Testis (tissue), 5 donors: ENCODE measurements at places on chromosomes 7 and 10. TPM values are rescaled to one million over a fixed set of nuclear protein-coding genes. Genes with fewer than 3 reads are reported as not detected.

The CRYGN gene
- 1.7 TPM for total RNA-seq

The FAM25G gene
- 3.9 TPM for total RNA-seq

The CNNM1 gene
- 51.9 TPM for total RNA-seq

The UBE2D1 gene
- total RNA-seq = 13.1 TPM

The TMEM140 gene
- total RNA-seq = 5.1 TPM

The ASZ1 gene
- total RNA-seq = 27.6 TPM

GRCh38 chr7:25122373-25122772 lies 2.7 kb downstream of the CYCS start:
- no peak for DNase-seq
- peaks cover 6% of the 10 kb centered on the region for H3K4me1 ChIP-seq
- no peaks in the 10 kb centered on the region for H3K27me3 ChIP-seq
- H3K36me3 ChIP-seq = no peaks in the 10 kb centered on the region

DNA sequence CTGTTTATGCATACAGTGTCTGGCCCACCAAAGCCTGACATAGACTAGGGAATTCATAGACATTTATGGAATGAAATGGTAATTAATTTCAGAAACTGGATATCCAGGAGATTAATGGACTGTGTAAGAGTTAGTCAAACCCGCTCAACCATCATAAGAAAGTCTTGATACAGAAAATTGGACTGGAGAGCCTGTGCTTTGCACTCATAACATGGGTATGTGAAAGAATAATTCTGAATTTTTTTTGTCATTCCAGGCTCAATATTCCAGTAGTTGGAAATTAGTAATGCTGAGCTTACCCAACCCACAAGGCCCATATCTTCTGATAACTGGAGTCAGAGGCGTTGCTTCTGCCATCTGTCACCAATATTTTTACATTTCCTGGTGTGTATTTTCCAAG lies 799.7 kb upstream of the IGFBP3 start:
- H3K4me3 ChIP-seq = no peak overlapping the region
- H3K4me1 ChIP-seq = no peaks in the 10 kb centered on the region
- H3K27ac ChIP-seq = no peak overlapping the region
- H3K27me3 ChIP-seq = no peaks in the 10 kb centered on the region

DNA sequence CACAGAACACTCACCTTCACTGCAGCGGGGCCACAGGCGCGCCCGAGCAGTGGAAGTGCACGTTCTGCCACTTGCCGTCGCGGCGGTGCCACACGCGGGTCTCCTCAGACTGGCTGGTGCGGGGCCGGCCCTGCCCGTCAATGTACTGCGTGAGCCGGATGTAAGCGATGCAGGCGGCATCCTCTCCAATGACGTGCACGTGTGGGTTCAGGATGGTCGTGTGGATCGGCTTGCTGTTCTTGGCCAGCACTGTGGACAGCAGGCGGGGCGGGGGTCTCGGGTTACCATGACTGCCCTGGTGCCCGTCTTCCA lies 19.2 kb downstream of the YKT6 start:
- DNase-seq = no peak
- no peak overlapping the region for H3K4me3 ChIP-seq
- H3K27ac ChIP-seq = no peak overlapping the region

DNA sequence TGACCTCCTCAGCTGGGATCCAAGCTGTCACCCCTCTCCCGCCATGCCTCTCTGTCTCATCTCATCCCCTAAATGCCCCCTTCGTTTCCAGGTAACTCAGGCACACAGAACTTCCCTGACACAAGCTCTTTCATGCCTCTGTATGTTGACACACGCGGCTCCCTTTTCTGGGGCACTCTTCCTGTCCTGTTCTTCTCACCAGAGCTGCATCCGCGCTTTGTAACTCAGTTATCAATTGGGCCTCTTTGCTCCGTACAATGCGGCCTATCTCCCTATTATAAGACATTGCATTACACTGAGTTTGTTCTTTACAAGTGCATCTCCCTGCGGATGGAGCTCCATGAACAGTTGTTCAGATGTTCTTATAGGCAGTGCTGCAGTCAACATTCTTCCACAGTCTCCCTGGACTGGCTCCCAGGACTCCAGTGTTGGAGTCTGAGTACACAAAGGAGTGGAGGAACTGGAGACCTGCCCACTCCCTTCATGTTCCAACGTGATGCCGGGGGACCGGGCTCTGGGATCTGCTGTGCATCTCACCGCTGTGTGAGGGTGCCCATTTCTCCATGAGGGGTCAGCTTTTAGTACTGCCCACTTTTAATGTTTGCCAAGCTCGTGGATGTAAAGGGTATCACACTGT lies 56.9 kb upstream of the TNS3 start:
- peaks cover 12% of the 10 kb centered on the region for H3K4me1 ChIP-seq
- no peaks in the 10 kb centered on the region for H3K36me3 ChIP-seq
- H3K4me3 ChIP-seq = no peak overlapping the region
- H3K27ac ChIP-seq = no peak overlapping the region
- peak; percentile 81 for DNase-seq

- H3K36me3 ChIP-seq = no peaks in the 10 kb centered on the region
- no peaks in the 10 kb centered on the region for H3K4me1 ChIP-seq
- DNase-seq = no peak
- H3K4me3 ChIP-seq = no peak overlapping the region
- H3K27ac ChIP-seq = no peak overlapping the region
- no peaks in the 10 kb centered on the region for H3K27me3 ChIP-seq
Measured at GRCh38 chr10:104155591-104155990, 33.6 kb downstream of the SFR1 start.

GRCh38 chr7:47301105-47301477 lies 280.8 kb downstream of the TNS3 start:
- no peak for DNase-seq
- H3K27ac ChIP-seq = no peak overlapping the region
- no peak overlapping the region for H3K4me3 ChIP-seq
- H3K4me1 ChIP-seq = no peaks in the 10 kb centered on the region
- no peaks in the 10 kb centered on the region for H3K27me3 ChIP-seq

DNA sequence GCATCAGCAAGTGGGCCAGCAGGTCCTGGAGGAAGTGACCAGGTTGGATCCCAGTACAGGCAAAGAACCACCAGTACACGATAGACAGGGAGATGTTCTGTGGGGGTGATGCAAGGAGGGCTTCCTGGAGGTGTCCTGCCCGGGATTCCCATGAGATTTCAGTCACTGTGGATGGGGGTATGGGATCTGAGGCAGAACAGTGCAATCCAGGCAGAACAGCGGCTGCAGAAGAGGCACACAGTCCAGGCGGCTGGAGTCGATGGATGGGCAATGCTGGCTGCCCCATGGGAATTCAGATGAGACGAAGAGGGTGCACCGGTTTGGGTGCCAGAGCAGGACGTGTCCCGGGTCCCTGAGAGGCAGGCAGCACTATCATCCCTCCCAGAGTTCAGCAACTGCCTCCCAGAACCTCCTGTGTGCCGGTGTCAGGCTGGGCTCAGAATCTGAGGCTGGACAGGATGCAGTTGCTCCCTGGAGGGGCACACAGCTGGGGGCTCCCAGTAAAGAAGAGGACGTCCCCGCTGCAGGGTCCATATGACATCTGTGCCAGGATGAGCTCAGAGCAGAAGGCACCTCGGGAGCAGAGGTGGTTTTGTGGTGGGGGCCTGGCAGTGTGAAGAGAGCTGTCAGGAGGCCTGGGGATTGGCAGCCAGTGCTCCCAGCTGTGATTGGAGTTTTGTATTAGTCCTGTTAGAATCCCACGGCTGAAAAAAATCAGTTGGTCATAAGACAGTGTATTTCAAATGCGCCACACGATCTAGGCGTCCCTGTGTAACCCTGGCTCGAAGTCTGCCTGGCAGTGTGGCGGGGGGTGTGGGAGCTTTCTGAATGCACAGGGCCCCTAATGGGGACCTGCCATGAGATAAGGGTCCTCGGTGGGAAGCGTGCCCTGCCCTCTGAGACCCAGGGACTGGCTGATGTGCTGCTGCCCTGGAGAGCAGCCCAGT lies 3.2 kb downstream of the KNDC1 start:
- H3K36me3 ChIP-seq = no peaks in the 10 kb centered on the region
- no peaks in the 10 kb centered on the region for H3K27me3 ChIP-seq
- no peak for DNase-seq
- peaks cover 21% of the 10 kb centered on the region for H3K4me1 ChIP-seq

The TMEM176B gene
- 6.6 TPM for total RNA-seq
